ENCODE measurements at places on chromosomes 5 and 9.

- DNase-seq: no peak
Observed at GRCh38 chr9:113953531-113953930, 77.4 kb downstream of the ZNF618 start.

- no peak for DNase-seq
Observed at GRCh38 chr5:2206293-2207108, 323.8 kb upstream of the IRX4 start.

GRCh38 chr5:137071526-137071925, 427.6 kb downstream of the SPOCK1 start:
- no peak for DNase-seq

DNA sequence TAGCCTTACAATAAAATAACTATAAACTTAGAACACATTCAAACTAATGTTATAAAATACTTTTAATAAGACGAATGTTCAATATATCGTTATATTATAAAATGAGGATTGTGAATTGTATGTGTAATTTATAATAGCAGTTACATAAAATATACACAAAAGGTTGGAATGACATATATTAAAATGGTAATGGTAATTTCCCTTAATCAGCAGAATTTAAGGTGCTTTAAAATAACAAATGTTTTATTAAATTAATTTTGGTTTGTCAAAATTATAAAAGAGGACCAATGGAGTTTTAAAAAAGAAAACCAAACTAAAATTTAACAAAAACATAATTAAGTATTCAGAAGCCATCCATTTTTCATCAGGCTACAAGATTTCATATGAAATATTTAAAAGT, 164.3 kb upstream of the PRDM9 start:
- DNase-seq: no peak

DNA sequence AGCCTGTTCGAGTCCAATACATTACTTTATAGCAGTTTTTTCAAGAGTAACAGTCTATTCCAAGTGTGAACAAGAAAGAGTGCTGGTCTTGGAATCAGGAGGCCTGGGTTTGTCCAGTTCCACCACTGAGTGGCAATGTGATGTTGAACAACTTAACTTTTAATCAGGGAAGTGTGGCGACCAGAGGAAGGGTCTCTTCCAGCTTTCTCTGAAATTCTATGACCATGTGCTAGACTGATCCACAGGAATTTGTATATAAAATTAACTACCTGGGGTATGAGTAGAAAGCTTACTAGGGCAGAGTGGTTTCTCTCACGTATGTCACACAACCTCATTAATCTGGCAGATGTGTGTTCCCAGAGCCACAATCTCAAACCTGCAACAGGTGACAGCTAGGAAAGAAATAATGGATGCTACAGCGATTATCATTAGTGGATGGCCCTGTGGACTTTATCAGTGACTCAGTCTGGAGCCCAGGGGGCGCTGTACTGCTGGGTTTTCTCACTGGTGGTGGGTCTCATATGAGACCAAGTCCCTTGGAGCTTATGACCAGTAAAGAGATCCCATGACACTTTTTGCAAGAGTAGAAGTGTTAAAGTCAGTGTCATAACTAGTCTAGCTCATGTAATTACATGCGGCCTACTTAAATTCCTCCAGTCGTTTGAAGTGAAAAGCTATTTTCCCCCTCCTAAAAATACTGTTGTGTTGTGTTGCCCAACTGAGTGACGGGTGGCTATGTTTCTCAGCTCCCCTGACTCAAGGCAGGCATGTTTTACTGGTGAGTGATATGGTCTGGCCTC, 116.5 kb downstream of the GDNF start:
- DNase-seq: no peak

GRCh38 chr5:140468188-140468587, 66.6 kb downstream of the ANKHD1 start:
- no peak for DNase-seq

GRCh38 chr9:38235244-38235643, 157.3 kb upstream of the ALDH1B1 start:
- no peak for DNase-seq

DNA sequence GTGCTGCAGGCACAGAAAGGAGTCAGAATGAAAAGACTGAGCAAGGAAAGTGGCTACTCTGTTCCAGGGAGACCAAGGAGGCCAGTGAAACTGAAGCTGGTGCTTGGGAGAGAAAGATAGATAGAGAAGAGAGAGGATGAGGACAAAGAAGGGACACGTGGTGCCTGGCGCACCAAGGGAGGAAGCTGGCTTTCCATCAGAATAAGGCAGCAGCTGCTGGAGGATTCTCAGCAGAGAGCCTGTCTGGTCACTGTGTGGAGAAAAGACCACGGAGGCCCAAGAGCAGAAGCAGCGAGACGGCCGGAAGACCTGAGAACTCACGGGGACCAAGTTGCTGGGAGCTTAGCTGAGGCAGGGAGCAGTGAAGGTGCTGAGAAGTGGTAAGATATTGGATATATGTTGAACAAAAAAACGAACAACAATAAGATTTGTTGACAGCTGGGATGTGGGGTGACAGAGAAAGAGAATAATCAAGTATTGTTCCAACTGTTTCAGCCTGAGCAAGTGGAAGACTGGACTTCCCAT, 116.1 kb downstream of the SEMA5A start:
- no peak for DNase-seq

DNA sequence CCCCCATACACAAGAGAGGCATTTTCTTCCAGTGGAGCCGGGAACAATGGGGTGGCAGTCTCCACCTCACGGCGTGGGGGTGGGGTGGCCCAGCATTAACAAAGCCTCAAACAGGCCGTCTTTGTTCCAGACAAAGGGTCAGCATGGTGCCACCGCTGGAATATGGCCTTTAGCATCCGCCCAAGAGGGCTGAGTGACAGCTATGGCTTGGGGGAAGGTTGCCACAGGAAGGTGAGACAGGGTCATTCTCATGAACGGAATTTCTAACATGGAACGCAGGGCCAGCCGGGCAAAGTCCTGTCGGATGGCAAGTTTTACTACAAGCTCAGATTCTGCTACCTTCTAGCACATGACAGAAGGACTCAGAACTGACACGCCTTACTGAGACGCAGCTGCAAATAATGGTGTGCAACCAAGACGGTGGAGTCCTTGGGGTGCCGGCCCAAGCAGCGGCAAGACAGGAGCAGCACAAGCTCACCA, 64.0 kb downstream of the OTULIN start:
- no peak for DNase-seq

GRCh38 chr5:1826235-1826980, 25.2 kb downstream of the NDUFS6 start:
- no peak for DNase-seq

GRCh38 chr5:75890546-75890945, 173.3 kb upstream of the POC5 start:
- DNase-seq: no peak

DNA sequence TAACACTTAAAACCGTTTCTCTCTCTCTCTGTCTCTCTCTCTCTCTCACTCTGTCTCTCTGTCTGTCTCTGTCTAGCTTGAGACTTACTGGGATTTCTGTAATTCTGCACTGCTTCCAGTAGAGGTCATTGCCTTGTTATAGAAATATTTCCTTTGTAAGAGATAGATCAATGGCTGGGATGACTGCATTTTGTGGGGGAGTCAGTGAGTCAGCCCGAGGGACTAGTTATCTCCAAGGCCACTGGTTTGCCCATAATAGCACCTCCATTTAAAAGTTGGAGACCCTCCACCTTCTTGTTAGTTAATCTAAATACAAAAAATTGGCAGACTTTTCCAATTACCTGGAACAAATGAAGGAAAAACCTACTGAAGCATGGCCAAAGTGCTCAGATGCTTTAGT, 547.2 kb downstream of the LRRC70 start:
- no peak for DNase-seq
